Activated naive CD4-positive, alpha-beta T cell treated with Interleukin-2 at 50 U/mL for 16 hours (primary cell): ENCODE measurements at places on chromosomes 12 and 14.
A peak's percentile ranks its signal among the peaks of the same experiment; 100 is the strongest.

DNA sequence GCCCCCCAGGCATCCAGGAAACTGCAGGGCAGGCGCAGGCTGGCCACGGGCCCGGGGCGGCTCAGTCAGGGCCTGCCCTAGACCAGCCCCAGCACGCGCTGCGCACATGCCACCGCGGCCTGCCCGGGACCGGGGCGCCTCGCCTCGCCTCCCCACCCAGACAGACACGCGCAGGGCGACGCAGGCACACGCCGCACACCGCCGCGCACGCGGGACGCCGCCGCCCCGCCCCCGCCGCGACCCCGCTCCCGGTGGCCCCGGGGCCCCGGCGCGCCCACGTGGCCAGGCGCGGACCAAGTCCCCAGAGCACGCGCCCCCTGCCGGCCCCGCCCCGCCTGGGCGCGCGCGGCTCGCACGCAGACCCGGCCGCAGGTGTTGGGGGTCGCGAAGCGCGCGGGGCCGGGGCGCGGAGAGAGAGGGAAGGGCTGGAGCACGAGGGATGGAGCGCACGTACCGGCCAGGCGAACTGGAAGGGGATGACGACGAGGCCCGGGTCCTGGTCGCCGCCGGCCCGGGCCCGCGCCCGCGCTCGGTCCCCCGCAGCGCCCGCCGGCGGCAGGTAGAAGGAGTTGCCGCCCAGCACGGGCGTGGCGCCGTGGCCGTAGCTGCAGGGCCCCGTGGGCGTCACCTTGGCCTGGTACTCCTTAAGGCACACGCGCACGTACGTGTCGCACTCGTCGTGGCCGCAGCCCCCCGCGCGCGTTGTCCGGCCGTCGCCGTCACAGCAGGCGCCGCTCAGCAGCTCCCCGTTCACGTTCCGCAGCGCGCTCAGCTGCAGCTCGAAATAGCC, 1.1 kb downstream of the JAG2 start:
- DNase-seq, result no peak

GRCh38 chr12:53063708-53064612, 14.1 kb downstream of the TNS2 start:
- DNase-seq, result no peak

DNA sequence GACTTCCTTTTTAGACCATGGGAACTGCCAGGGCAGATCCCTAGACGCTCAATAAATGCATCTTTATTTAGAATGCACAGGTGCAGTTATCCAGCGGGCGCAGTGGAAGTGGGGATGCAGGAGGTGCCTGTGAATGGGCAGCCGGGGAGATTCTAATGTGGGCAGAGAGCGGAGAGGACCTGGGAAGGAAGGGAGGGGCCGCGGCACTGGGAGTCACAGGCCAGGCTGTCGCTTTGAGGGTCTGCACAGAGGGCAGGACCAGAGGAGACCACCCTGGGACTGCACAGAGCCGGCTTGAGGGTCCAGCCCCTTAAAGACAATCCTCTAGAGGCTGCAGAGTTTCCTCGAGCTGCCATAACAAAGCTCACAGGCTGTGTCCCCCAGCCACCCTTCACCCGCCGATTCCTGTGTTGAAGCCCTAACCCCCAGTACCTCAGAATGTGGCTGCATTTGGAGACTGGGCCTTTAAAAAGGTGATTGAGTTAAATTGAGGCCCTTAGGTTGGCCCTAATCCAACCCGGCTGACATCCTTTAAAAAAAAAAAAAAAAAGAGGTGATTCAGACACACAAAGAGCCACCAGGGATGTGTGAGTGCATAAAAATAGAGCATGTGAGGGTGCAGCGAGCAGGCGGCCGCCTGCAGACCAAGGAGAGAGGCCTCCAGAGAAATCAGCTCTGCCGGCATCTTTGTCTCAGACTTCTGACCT, 44.4 kb upstream of the PPP2R5C start:
- DNase-seq, result no peak

GRCh38 chr14:88463318-88463717, 77.9 kb downstream of the SPATA7 start:
- DNase-seq, result no peak

GRCh38 chr12:113402586-113403260, 964 bp downstream of the SDS start:
- DNase-seq, result no peak

DNA sequence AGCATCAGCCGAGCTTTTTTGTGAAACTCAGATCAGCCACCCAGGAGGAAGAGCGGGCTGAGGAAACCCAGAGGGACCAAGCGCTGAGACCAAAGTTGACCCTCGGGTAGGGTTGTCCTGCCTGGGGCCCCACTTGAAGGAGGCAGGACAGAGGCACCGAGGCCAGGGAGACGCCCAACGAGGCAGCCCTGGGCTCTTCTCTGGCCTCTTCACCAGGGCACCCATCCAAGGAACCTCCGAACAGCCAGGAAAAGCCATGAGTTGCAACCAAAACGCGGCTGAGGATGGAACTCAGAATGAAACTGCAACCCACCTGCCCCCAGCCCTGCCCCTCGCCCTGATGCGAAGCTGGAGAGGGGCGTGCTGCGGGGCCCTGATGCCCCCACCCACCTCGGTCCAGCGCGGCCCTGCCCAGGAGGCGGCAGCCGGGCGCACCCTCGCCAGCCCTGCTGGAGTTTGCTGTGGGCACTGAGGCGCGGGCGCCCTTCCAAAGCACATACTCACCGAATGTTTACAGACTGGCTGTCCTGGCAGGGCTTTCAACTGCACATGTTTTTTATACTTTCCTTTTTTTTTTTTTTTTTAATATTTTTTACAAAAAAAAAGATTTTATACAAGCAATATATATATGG, 41.9 kb downstream of the JDP2 start:
- DNase-seq, result no peak

DNA sequence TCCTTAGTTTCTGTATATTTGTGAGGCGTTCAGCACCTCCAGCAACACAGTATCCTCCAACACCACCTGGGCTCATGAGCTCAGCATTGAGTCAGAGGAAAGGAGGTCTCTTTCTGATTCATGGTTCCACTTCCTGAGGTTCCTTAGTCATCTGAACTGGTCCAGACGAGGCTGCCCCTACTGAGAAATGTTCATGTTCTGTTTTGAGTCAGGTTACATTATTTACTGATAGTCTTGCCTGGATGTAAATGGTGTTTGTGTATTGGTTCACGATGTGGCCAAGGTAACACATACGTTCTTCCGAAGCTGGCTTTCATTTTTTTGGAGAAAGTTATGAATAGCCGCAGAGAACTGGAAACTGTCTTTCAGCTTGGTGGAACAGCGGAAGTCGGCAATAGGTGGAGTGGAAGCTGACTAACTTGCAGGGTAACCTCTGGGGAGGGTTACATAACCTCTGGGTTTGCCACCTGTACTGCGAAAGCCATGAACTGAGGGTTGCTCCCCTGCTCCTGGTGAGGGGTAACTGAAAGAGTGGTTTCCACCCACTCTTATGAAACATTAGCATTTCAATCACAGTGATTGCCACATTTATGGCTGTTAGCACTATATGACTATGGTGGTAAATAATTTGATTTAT, 42.2 kb upstream of the MANSC4 start:
- DNase-seq, result peak; percentile 79

DNA sequence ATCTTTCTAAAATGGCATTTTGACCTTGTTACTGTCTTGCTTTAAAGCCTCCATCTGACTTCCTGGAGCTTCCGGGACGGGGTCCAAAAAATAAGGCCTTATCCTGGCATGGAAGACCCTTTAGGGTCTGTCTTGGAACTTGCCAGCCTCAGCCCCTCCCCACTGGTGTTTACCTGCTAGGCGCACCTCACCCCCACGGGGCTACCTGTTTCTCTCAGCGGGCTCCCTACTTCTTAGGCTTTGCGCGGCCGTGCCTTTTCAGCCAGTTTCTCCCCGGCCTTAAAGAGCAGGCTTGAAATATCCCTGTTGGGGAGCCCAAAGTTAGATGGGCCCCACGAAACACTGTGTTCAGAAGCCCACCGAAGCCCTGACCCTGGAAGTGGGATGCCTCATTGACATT, 5.1 kb downstream of the RTL1 start:
- DNase-seq, result no peak

- DNase-seq, result no peak
These were observed 53.8 kb upstream of the USP44 start for GRCh38 chr12:95605087-95605486.

GRCh38 chr12:30763053-30763452, 8.3 kb upstream of the CAPRIN2 start:
- DNase-seq, result no peak

DNA sequence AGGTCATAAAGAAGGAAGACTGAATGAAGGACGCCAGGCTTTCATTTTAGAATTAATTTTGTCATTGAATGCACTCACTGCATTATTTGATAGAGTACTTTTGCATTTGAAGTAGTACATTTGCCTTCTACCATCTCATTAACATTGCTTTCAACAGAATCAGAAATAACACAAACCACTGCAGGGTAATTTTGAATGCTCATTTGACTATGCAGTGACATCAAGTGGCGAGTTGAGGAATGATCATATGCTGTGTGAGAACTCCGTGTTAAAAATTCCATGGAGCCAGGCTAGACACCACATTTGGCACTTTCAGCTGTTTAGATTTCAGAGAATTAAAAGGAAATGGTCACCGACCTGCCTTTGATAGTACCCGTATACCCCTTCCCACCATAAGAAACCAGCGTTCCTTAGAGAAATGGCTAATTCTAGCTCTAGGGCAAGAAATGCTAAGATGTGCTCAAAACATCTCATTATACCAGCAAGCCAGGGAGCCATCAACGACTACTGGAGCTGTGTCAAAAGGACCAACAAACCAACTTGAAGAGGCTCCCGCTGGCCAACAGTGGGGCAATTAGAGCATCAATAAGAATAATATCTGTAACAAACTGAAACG, 16.5 kb downstream of the HEBP1 start:
- DNase-seq, result no peak

DNA sequence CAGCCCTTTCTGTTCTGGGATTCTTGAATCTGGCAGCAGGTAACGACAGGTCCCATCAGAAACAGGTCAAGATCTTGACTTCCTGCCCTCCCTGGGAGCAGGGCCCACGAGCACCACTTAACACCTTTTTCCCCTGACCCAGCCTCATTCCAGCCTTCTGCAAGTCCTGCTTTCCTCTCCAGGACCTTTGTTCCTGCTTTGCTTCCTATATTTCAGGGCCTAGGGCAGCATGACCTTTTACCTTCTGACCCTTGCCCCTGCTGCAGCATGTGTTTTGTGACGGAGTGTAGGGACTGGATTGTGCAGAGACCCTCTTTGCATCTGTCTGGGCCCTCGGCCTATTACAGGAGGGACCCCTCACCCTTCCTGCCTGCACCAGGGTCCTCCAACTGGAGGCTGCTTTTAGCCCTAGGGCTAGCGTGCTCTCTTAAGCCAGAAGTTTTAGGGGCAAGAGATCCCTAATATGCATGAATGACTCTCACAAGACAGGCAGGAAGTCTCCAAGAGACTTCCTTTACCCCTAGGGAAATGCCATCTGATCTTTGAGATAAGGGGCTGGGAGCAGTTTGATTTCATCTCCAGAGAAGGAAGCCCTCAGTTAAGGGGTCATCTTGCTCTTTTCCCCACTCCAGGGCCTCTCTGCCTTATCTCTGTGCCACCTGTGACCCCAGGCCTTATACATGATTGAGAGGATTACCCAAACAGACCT, 209.4 kb upstream of the BCL2L14 start:
- DNase-seq, result no peak

GRCh38 chr14:22534547-22534946, 54.5 kb downstream of the DAD1 start:
- DNase-seq, result no peak

GRCh38 chr12:11688379-11688778, 38.9 kb downstream of the ETV6 start:
- no peak for DNase-seq

DNA sequence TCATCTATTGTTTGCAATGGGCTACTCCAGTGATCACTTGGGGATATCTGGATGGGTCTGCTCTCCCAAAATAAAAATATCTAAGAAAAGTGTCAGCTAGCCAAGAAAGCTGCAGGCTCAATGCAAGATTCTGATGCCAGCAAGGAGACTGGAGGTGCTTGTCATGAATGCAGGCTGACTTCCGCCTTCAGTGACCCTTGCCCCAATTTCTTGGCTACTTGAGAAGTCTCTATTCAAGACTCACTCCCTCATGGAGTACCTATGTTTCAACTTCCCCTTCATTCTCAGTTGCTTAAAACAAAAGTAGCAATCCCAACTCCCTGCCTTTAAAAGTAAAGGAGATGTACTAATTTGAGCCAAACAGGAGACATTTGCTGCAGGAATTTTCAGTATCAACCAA, 123.9 kb downstream of the GPR65 start:
- no peak for DNase-seq

DNA sequence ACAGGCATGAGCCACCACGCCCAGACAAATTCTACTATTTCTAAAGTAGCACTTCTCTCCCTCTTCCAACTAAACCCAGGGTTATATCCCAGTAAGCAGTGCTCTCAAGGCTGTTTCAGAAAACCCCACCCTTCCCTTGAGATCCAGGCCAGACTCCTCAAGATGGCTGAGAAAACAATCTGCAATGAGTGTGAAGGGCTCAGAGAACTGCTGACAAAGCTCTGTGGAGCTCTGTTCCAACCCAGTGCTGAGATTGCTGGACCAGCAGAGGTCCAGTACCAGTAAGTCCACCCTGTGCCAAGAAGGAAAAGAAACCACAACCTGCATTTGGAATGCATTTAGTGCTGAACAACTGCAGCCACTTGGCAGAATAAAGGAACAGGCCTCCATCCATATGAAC, 3.7 kb upstream of the IFFO1 start:
- no peak for DNase-seq

DNA sequence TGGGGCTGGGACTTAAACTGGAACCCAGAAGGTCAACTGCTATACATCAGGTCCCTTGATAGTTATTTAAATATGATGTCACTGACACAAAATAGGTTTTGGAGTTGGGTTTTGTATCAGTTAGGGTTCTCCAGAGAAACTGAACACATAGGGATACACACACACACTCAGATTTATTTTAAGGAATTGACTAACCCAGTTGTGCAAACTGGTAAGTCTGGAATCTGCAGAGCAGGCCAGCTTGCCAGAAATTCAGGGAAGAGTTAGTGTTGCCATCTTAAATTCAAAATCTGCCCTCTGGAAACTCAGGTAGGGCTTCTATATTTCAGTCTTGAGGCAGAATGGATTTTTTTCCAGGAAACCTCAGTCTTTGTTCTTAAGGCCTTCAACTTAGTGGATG, 36.9 kb downstream of the MAPK1IP1L start:
- DNase-seq, result no peak

DNA sequence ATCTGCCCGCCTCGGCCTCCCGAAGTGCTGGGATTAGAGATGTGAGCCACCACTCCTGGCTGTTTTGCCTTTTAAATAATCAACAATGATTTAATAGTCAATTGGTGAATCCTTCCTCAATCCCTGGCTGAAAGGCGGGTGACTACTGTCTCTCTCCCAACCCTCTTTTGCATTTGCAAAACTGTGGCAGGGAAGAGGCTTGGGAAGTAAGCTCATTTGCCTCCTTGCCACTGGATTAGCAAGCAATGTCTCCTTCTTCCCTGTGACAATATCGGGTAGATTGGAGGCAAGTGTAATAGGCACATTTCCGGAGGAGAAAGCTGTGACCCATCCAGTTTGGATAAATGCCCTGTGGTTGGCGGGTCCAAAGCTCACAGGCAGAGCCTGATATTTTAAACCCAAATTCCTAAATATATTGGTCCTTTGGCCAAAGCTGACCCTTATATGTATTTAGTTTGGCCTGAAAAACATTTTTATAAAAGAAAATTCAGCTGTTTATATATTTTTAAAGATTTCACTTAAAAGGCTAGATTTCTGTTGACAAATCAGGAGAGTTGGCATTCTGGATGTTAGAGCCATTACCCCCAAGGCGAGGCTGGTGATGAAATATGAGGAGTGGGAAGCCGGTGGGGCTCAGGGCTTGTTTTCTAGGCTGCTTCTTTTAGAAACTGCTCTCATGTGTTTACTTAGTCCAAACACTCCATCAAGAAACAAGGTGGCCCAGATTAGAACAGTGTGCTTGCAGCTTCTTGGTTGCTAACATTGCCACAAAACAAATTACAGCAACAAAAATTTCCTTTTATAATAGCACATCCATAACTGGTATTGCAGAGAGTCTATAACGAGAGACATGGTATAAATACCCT, 646.9 kb upstream of the TMEM132C start:
- DNase-seq, result no peak
